ENCODE measurements at places on chromosomes 2 and 18.

- DNase-seq, result no peak
Observed at GRCh38 chr2:8767324-8767723, 70.1 kb downstream of the KIDINS220 start.

DNA sequence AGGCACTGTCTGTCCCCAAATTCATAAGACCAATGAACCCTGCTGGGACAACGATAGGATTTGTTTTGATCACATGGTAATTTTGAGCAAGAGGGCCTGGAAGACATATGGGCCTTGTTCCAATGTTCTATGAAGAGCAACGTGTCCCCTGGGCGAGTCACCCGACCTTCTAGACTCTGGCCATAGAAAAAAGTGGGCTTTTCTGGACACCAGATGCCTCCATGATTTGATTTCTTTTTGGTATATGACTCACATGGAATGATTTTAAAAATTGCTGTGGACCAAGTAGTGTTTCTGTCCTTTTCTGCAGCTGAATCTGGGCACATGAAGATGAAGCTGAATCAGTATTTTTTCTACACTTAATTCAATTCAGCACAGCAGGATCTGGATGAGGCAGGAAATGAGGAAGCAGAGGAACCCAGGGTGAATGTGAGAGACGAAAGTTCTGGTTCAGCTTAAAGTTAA, 104.9 kb downstream of the CDC42EP3 start:
- DNase-seq, result no peak

DNA sequence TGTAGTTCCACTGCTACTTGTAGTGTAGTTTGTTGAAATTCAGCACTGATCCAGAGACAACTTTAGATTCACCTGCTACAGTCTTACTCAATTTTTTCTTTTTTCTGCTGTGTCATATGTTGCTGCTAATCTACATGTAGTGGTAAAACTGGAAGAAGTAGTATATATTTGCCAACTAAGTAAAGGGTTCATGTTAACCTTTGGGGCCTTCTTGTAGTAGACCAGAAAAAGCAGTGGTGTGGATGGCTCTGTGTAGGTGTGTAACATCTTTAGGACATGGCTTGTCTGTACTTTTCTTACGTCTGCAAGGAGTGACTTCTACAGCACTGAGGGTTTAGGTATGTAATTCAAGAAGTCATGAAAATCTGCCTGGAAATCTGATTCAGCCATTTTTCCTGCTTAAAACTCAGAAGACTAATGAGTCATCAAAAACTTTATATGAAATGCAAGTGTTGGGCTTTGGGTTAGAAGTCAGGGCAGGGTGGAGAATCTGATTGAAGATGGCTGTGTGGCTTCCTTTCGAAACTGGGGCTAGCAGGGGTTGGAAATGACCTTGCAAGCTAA, 8.4 kb downstream of the PTPRM start:
- no peak for DNase-seq

DNA sequence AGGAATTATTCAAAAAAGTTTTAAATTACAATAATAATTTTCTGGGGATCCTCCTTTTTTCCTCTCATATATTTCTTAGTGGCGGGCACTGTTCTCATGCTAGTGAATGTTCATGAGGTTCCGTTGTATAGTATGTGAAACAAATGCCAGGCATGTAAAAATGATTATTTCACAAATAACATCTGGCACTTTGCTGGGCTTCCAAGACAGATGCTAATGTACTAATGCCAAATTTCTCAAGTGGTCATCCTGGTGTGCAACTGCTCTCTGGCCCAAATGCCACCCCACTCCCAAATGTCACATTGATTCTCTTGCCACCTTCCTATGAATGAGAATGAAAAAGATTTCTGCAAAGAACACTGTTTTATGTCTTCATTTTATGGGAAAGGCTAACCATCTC, 564.0 kb upstream of the GCFC2 start:
- DNase-seq, result no peak

GRCh38 chr2:16798472-16798871, 132.8 kb upstream of the CYRIA start:
- no peak for DNase-seq

DNA sequence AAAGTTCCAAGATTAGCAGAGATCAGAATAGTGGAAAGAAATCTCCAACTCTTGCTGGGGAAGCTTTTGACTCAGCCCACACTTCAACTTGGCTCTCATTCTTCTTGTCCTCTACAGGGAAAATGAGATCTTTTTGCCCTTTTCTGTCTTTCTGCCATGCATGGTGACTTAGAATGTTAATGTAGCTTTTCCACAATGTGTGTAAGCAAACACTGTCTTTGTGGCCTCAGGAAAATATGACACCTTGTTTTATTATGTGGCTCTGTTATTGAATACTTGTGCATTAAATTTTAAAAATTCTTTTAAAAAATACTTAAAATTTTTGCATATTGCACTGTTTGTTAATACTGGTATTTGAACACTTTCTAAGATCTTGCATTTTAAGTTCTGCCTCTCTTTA, 65.4 kb upstream of the WDR75 start:
- DNase-seq, result no peak

DNA sequence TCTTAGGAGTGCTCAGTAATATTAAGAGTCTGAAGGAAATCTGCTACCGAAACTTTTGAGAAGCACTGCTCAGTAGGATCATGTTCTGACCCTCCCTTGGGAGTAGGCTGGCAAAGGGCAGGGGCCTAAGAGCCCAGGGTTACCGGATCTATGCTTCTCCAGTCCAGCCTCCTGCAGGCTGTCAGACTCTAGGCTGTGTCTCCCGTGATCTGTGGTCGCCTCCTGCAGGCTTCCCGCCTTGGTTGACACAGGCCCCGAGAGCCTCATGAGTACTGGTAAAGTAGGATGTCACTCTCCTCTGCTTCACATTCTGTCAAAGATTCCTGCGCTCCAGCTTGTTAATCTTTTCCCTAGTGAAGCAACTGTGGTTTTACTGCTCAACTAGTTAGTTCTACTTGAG, 647.8 kb upstream of the RAB6C start:
- no peak for DNase-seq

DNA sequence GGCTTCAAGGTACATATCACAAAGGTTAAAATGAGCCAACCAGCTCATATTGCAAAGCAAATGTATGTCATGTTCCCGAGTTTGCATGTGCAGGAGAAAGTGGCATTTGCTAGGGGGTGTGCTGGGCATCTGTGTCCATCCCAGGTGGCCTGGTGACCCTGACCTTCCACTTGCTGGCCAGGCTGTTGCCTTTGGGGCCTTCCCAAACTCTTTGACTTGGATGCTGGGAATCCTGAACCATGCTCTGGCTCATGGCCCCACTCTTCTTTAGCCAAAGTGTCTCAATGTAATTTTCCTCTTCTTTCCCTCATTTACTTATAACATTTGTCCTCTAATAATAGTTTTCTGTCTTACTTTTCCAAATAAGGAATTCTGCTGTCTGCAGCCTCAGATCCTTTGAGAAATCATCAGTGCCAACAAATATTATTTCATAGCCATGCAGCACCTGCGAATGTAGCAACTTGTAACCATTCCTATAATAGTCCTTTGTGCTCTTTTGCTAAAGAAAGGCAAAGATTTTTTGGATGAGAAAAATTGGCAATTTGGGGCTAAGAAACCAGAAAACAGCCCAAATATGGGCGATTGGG, 64.2 kb downstream of the MTCL1 start:
- DNase-seq, result no peak

GRCh38 chr2:101533561-101534148, 58.7 kb upstream of the RFX8 start:
- peak; percentile 3 for DNase-seq

DNA sequence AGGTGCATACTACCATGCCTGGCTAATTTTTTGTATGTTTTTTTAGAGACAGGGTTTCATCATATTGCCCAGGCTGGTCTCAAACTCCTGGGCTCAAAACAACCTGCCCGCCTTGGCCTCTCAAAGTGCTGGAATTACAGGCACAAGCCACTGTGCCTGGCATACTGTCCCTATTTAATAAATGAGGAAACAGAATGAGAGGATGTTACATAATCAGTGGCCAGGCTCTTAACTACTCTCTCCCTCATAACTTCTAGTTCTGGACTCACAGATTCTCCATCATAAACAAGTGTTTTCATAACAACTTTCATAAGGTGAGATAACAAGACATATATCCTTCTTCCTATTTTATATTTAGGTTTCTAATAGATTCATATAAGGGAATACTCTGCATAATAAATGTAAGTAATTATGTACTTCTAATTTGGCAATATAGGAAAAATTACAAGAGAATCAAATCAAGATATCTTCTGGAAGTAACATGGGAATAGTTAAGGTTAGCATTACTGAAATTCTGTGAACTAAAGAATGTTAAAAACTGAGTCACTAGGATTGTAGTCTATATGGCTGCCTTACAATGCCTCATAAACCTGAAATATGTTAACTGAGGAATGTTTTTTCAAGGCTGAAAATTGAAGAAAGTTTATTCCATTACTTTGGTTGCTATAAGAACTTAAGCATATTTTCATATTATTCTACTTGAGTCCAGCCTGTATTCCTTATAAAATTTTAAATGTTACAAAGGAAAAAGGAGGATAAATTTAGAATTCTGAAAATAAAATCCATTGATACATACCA, 71.3 kb downstream of the SLC25A12 start:
- DNase-seq, result no peak

- DNase-seq, result no peak
Observed at GRCh38 chr2:176099728-176100546, at the start of gene HOXD12. TSS of gene HOXD12 (plus strand) at chr2:176099795. CDS start at chr2:176099802, 7 bp downstream.

- no peak for DNase-seq
Observed at GRCh38 chr2:167860082-167860481, 387.3 kb downstream of the STK39 start.

GRCh38 chr18:11147371-11147951, 1.9 kb downstream of the PIEZO2 start:
- peak; percentile 21 for DNase-seq

GRCh38 chr2:39385172-39385571, 51.9 kb downstream of the MAP4K3 start:
- DNase-seq, result no peak

- no peak for DNase-seq
Observed at GRCh38 chr2:143548032-143548431, 418.8 kb downstream of the ARHGAP15 start.

GRCh38 chr2:6944555-6944954, 27.3 kb downstream of the RNF144A start:
- DNase-seq, result no peak

GRCh38 chr2:7020939-7021470, 103.8 kb downstream of the RNF144A start:
- no peak for DNase-seq

GRCh38 chr2:231711677-231712450, 3.5 kb downstream of the PTMA start:
- DNase-seq, result no peak

DNA sequence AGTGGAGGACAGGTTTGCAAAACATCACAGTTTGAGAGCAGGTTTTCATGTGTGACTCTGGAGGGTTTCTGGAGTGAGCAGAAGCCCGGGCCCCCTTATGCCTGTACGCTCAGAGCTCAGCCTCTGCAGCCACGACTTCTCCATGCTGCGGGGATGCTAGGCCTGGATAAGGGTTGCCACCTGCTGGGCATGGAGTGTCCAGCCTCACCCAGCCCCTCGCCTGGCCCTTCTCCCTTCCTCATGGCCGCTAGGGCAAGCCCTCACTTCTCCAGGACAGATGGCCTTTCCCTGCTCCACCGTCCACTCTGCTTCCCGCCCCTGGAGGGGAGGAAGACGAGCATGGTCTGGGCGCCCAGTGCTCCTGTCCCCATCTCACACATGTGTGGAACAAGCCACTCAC, 318.7 kb downstream of the GBX2 start:
- no peak for DNase-seq

- DNase-seq, result no peak
Observed at GRCh38 chr2:182064019-182064778, 78.5 kb downstream of the PPP1R1C start.

GRCh38 chr2:149218497-149218896, 111.9 kb upstream of the LYPD6 start:
- DNase-seq, result no peak

DNA sequence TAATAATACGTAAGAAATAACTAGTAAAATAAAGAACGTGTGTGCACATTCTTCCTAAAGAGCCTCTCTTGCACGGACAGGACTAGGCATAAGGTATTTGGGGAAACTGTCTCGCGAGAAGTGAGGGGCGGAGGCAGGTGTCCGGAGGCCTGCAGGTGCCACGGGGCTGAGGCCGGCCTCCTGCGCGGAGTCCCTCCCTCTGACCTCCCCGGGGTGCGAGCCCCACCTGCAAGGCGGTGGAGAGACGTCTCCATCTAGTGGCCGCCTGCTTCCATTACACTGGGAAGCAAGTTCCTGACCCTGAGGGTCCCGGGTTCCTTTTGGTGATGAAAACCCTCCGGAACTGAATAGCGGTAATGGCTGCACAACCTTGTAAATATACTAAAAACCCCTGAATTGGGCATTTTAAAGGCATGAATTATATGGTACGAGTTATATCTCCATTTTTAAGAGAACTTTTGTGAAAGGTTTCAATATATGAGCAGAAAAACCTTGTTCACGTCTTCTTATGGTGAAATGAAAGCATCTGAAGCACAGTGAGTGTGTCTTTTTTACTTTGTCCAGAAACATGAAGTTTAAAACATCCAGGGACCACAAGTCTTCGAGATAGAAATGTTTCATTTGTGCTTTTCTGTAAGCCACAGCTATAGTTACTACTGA, 35.5 kb upstream of the CTDP1 start:
- peak; percentile 48 for DNase-seq

- no peak for DNase-seq
Observed at GRCh38 chr18:59763541-59764136, 66.4 kb upstream of the CCBE1 start.
